ENCODE measurements at places on chromosomes 5 and 9.

GRCh38 chr5:173395933-173396308 is 67.7 kb upstream of the STC2 start:
- H3K4me1 ChIP-seq = no peaks in the 10 kb centered on the region
- H3K4me3 ChIP-seq = no peak overlapping the region
- H3K27ac ChIP-seq = no peak overlapping the region
- H3K36me3 ChIP-seq = no peaks in the 10 kb centered on the region
- no peak for DNase-seq

DNA sequence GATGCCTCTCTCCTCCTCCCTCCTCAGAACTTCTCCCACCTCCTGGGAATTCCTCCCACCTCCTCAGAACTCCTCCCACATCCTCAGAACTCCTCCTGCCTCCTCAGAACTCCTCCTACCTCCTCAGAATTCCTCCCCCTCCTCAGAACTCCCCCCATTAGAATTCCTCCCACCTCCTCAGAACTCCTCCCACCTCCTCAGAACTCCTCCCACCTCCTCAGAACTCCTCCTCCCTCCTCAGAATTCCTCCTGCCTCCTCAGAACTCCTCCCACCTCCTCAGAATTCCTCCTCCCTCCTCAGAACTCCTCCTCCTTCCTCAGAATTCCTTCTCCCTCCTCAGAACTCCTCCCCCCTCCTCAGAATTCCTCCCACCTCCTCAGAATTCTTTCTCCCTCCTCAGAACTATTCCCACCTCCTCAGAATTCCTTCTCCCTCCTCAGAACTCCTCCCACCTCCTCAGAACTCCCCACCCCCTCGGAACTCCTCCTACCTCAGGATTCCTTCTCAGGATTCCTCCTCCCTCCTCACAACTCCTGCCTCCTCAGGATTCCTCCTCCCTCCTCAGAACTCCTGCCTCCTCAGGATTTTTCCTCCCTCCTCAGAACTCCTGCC is 23.9 kb downstream of the SLC46A2 start:
- no peak for DNase-seq
- H3K4me1 ChIP-seq = peaks cover 29% of the 10 kb centered on the region
- no peaks in the 10 kb centered on the region for H3K27me3 ChIP-seq
- H3K36me3 ChIP-seq = no peaks in the 10 kb centered on the region
- H3K27ac ChIP-seq = no peak overlapping the region

DNA sequence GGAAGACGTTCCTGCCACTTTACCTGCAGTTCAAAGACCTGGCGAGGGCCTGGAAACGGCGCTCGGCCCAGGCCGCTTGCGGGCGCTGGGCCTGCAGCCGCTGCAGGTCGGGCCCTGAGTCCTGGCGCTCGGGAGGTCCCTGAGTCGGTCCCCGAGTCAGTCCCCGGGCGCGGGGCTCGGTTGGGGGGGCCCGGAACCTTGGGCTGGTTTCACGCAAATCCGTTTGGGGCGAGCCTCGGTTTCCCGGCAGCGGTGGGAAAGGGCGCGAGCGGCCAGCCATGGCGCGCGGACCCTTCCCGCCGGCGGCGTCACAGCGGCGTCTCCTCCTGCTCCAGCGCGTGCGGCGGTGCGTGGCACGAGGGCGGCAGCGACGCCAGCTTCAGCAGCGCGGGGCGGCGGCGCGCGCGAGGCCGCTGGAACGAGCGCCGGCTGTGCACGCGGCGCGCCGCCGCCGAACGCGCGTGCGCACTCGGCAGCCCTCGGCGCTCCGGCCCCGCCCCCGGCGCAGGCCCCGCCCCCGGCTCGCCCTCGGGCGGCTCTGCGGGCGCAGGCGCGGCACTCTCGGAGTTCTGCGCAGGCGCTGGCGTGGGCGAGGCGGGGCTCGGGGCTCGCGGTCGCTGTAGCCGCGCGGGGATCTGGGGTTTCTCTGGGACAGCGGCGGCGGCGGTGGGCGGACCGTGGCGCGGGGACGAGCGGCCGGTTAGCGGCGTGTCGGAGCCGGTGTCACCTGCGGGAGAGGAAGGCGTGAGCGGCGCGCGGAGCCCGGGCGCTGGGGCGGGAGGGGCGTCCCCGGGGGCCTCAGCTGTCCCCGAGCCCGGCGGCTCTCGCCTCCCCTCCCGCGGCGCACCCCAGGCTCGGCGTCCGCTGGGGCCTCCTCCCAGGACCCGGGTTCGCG is 29.9 kb downstream of the EXOC3 start:
- DNase-seq = peak; percentile 97
- no peaks in the 10 kb centered on the region for H3K36me3 ChIP-seq
- peak overlapping the region; percentile 59 for H3K27ac ChIP-seq
- H3K4me1 ChIP-seq = peaks cover 52% of the 10 kb centered on the region
- peak overlapping the region; percentile 80 for H3K4me3 ChIP-seq
- peaks cover 40% of the 10 kb centered on the region for H3K27me3 ChIP-seq

DNA sequence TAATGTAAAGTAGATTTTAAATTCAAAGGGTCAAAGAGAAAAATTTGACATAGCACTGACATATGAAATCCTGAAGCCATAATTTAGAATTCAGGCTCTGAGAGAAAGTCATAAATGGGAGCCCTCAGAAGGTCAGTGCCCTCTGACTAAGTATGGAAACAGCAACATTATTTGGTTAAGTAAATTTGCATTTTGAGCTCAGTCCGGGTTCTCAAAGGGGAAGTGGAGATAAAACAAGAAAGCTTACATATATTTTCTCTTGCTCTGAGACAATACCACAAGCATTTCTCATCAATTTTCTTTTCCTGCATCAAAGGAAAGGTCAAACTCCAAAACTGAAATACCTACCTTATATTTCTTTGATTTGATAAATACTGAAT is 348.0 kb downstream of the SEMA5A start:
- no peaks in the 10 kb centered on the region for H3K27me3 ChIP-seq
- no peaks in the 10 kb centered on the region for H3K4me1 ChIP-seq
- DNase-seq = no peak
- no peak overlapping the region for H3K4me3 ChIP-seq

DNA sequence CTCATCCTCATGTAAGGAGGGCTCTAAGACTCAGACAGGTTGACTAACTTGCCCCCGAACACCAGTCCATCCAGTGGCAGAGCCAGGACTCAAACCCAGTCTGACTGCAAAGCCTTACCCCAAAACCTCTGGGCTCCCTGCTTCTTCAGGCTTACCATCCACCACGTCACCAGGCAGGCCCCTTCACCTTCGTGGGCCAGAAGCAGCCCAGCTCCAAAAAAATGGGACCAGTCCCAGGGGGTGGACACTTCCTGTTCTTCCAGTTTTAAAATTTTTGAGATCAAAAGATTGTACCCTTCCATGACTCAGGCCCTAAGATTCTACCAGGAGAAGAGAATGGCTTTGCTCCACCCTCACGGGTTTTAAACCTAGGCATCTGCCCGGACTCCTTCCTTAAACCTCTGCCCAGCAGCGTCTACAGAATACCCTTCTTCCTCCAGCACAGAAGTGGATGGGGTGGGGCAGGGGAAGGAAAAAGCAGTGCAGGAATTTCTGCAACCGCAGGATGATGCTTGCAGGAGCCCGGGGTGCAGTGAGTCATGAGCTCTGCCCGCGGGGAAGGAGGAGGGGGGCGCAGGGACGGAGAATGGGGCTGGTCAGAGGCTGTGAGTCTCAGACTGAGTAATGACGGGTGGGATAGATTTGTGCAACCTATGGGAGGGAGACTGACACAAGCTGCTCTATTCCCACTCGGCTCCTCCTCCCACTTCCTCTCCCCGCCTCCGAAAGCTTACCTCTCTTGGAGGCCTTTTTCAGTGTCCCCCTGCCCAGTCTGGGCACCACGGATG is 50.4 kb upstream of the STXBP1 start:
- no peaks in the 10 kb centered on the region for H3K36me3 ChIP-seq
- no peak overlapping the region for H3K4me3 ChIP-seq
- peaks cover 34% of the 10 kb centered on the region for H3K4me1 ChIP-seq
- H3K27me3 ChIP-seq = no peaks in the 10 kb centered on the region

DNA sequence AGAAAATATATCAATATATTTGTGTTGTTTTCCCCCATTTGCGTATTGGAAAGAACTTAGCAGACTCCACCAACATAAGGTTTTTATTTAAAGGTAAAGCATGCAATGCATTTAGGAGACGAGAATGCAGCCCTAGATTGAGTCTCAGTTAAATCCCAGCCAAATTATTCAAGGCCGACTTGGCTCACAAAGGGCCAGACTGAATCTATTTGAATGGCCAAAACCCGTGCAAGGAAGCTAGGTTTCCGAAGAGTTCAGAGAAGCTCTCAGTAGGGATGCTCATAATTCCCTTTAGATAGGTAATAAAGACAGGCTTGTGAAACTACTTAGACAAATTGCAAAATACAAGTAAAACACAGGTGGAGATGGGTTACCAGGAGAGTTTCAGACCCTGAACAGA is 520.3 kb downstream of the CDH9 start:
- H3K36me3 ChIP-seq = no peaks in the 10 kb centered on the region
- no peak overlapping the region for H3K4me3 ChIP-seq
- H3K4me1 ChIP-seq = no peaks in the 10 kb centered on the region

DNA sequence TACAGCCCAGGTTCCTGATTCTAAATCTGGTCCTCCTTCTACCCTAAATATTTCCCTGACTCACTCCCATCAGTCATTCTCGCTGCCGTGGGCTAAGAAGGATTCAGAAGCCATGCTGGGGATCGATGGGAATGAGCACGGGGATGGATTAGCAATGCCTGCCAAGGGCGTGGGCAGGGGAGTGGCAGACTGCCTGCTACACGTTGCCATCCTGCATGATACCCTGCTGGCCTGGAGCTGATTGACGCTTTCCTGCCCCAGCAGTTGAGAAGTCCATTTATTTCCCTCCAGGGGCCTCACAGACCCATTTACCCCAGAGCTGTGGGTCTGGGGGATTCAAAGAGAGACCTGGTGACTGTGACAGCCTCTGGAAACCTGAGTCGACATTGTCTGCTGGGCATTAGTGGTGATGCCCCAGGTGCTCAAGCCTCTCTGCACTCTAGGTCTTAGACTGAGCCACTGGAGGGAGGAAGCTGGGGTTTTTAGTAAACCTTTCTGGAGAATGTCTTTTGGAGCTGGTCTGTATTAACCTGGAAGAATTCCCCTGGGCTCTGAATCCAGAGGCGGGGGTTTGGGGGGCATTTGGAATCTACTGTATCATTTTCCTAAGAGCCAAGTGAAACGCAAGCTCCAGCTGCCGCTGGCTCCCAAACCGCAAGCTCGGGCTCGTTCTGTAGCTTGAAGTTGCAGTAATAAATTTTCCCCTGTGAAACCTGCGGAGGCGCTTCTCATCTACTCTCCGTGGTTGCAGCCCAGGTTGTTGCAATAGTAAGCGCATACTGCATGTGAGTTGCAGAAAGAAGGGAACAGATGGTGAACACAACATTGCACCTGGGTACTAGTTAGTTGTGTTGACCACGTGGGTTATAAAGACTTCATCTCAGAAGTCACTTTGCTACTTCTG is 76.3 kb upstream of the RAPGEF1 start:
- H3K4me3 ChIP-seq = no peak overlapping the region
- DNase-seq = no peak
- H3K27ac ChIP-seq = no peak overlapping the region
